ENCODE measurements at places on chromosomes 7 and 10.

DNA sequence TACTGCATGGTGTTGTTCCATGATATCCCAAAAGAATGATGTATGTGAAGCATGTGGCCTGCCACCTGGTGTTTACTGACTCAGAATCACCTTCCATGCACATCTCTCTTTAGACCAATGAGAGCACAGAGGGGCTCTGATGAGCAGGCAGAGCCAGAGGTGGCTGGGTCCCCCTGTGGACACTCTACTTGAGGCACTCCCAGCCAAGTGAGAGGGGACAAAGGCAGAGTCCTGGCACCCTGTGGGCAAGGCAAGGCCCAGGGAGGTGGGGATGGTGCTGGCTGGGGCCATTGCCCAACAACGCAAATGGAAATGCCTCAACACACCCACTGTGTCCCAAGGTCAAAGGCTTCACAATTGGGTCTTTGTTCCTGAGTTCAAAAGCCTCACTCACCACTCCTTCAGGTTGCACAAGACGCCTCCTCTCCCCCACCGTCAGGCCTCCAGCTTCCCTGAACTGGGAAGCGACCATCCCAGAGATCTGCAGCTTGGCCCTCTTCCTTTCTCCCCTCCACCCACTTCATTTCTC is 164.6 kb downstream of the NEURL1 start:
- no peak for DNase-seq

- DNase-seq: no peak
Observed at GRCh38 chr7:128318691-128319090, 25.0 kb downstream of the RBM28 start.

DNA sequence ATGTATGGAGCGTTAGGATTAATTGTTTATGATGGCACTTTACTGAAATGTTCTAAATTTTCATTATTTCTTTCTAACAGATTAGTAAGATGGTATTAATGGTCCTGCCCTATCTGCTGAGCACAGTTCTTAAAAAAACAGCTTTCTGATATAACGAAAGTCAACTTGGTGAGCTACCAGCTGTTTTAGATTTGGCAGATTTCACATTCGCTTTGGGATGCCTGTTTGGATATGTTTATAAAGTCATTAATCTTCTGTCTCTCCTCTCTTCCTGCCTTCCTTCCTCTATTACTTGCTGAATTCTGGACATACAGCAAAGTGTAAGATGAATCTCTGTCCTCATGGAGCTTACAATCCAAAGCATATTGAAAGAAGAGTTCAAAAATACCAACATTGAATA is 396.8 kb upstream of the LRGUK start:
- DNase-seq: no peak

DNA sequence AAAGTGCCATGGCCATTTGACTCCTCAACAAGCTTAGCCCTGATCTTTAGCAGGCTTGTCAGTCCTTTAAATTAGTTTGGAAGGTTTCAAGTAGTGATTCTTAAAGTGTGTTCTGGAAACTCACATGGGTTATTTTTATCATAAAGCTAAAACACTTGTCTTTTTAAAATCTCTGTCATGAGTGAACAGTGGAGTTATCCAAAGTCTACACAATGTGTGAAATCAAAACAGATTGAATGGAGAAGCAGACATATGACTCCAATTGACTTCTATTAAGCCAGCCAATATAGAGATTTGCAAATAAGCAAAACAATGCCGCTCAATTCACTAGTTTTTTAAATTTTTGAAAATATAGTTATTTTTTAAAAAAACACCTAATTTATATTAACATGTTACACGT is 53.3 kb upstream of the SORCS3 start:
- DNase-seq: no peak

DNA sequence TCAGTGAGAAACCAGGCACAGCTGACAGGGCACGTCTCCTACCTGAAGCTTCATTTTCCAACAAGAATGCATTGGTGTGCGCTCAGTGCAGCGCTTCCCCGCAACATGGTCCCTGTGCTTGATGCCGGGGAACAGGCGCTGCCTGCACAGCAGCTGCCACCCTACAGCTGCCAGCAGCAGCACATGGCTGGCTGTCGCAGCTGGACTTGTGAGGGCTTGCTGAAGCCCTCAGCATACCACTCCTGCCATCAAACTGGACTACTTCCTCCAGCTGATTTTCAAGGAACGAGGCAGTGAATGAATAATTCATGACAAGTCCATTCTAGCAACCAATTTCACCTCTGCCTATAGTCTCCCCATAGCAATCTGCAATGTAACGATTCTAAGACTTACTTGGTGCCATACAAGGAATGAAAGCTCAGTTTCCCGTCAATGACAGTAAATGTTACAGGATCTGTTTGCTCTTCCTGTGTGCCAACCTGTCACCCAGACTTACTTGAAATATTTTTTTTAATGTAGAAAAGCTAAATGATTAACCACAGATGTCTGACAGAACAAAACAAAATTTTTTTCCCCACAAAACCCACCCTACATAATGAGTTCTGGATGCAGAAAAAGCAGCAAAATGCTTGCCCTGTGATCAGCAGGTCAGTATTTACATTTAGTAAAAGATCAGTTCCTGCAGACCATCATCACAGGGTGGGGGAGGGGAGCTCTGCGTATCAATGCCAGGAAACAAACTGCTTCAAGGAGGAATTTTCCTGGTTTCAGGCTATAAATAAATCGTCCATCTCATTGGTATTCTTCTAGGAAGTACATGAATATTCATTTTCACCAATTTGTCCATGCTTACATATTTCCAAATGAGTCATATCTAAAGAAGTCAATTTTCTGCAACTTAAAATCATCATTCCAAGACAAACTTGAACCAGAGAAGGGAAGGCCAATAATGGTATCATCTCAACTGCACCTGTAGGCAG is 140.6 kb downstream of the ALOX5 start:
- DNase-seq: no peak

DNA sequence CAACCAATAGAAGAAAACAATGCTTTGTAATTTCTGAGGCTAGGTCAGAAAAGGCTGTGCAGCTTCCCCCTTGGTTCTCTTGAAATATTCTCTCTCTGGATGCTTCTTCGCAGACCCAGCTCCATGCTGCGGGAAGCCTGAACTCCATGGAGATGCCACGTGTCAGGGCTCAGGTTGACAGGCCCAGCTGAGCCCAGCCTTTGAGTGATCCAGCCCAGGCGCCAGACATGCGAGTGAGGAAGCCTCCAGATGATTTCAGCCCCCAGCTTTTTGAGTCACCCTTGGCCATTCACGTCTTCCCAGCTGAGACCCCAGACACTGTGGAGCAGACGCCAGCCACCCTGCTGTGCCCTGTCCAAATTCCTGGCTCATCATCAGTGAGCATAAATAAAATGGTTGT is 378.4 kb upstream of the NRP1 start:
- DNase-seq: no peak

GRCh38 chr10:26729395-26729794 is 31.9 kb downstream of the PDSS1 start:
- DNase-seq: no peak

DNA sequence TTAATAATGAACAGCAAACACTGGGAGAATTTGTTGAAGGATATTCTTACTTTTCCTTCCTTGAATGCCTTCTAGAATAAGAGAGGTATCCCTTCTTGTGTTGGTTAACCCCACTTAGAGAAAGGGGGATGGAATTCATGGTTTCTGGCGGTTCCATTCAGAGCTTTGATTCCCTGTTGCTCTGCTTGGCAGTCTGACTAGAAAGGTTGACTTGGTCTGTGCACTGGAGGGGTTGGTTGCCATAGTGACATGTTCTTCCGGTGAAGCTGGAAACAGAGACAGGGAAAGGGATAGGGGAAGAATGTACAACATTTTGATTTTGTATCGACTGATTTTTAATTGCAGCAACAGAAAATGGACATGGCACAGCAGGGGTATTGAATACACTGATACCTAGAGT is 2.5 kb downstream of the TMEM178B start:
- no peak for DNase-seq

GRCh38 chr7:94999069-94999351 is 91.6 kb downstream of the PPP1R9A start:
- no peak for DNase-seq

DNA sequence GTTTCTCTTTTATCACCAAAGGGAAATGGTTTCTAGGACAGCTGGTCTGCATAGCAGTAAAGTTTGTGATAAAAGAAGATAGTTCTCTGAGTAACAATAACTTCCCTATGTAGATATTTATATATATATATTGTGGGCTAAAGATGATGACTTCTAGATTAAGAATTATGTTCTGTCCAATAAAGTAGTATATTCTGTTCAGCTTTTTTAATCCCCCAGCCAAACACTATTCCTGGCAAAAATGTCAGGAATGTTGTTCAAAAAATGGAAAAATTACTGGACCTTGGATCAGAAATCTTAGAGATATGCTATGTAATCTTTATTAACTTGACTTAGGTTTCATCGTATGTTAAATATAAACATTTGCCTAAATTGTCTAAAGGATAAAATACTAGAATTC is 136.3 kb upstream of the GNAI1 start:
- no peak for DNase-seq

DNA sequence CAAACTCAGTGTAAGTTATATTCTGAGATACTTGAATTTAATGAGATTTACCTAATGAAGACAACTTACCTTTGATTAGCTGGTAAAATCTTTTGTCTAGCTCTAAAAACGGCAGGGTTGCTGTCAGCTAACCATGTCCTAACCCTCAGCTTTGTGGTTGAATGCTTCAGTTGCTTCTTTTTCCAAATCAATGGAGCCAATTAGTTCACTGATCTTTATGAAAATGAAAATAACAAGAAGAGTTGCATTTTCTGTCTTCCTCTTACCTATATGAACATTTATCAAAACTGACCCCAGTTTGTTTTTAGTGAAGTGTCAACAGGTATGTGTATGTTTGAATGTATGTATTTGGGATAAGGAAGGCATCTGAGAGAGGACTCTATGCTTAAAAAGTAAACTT is 253.1 kb upstream of the MTPN start:
- DNase-seq: no peak

- DNase-seq: no peak
Observed at GRCh38 chr7:156527458-156527890, 113.1 kb upstream of the RNF32 start.

- DNase-seq: no peak
Observed at GRCh38 chr10:99172128-99172738, 63.4 kb downstream of the HPSE2 start.

- no peak for DNase-seq
Observed at GRCh38 chr7:130400120-130400572, 19.9 kb downstream of the CPA1 start.

DNA sequence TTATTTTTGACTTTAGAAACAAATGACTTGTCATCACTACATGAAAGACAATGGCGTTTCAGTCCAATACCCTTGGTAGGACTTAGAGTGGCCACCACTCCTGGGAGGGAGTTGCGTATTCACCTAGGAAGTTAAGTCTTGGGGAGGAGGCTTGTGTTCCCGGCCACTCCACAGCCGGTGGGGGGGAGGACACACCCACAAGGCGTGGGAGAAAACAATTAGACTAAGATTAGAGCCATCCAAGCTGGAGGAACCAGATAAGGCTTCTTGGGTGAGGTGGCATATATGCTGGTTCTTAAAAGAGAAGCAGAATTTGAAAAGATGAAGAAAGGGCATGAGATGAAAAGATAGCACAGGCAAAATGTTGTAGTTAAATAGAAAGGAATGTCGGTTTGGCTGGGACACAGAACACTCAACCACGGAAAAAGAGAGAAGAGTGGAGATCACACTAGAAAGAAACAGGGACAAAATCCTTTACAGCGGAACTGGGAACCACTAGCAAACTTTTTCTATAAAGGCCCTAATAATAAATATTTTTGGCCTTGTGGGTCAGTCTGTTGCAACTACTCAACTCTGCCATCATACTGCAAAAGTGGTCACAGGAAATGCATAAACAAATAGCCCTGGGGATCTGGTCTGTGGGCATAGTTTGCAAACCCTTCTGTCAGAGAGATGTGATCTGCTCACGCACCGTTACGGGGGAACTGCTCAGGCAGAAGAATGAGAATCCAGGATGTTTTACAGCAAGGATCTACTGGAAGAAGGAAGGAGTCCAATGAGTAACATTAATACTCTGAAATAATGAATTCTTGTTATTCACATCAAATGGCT is 651.8 kb downstream of the PARD3 start:
- no peak for DNase-seq

- no peak for DNase-seq
Observed at GRCh38 chr10:15715619-15716227, 4.0 kb downstream of the ITGA8 start.

- no peak for DNase-seq
Observed at GRCh38 chr7:148987751-148988512, 40.4 kb downstream of the PDIA4 start.

GRCh38 chr10:22034333-22034732 is 30.8 kb upstream of the DNAJC1 start:
- no peak for DNase-seq

DNA sequence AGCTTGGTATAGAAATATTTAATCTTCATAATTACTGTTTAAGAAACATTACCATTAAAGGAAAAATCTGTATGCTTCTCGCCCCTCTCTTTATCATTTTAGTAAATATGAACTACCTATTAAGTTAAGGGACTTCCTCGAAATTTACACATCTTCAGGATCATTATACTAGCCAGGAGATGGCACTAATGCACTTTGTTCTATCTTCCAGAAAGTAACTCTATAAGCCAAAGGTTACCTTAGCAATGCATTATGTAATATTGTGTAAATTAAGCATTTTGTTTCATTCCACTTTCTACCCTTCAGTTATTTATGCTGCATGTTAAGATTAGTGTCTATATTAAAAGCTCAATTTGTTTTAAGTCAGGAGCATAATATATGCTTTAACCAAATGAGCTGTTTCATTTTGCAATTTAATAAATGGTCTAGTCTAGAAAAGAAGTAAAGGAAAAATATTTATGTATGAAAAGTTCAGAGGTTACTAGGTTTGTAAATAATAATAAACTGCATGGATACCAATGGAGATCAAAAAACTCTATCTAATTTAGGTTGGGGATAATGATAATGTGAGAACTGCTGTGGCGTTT is 128.5 kb downstream of the ANKRD7 start:
- no peak for DNase-seq
